ENCODE measurements at places on chromosomes 1 and 21. TPM values are rescaled to one million over a fixed set of nuclear protein-coding genes. Genes with fewer than 3 reads are reported as not detected.

The C1orf94 gene
- total RNA-seq = not detected

The KCNK2 gene
- total RNA-seq = under 0.01 TPM

The SPATA45 gene
- total RNA-seq = not detected

The PODN gene
- 0.45 TPM for total RNA-seq

The KRTAP7-1 gene
- total RNA-seq = not detected

The CRP gene
- total RNA-seq = 0.09 TPM

The TNFRSF18 gene
- not detected for total RNA-seq

The PTPRC gene
- total RNA-seq = 0.28 TPM

The TEX38 gene
- total RNA-seq = not detected

The UBL4B gene
- not detected for total RNA-seq

The KRTAP10-1 gene
- not detected for total RNA-seq

The TMPRSS15 gene
- not detected for total RNA-seq

The CDC20 gene
- 35.3 TPM for total RNA-seq

The HSPA6 gene
- total RNA-seq = 0.75 TPM

The COL6A1 gene
- total RNA-seq = 55.0 TPM

The LMX1A gene
- total RNA-seq = not detected

The SMYD3 gene
- 27.9 TPM for total RNA-seq

The HSD3B1 gene
- total RNA-seq = not detected

The MIGA1 gene
- 8.3 TPM for total RNA-seq

The GDAP2 gene
- 13.7 TPM for total RNA-seq

The BSND gene
- not detected for total RNA-seq

The CD101 gene
- total RNA-seq = under 0.01 TPM

The LY9 gene
- total RNA-seq = not detected

The MATN1 gene
- total RNA-seq = not detected

The AMY2B gene
- total RNA-seq = 1.9 TPM

The KRTAP19-3 gene
- total RNA-seq = not detected

The KIAA1614 gene
- 3.3 TPM for total RNA-seq

The FCRL2 gene
- not detected for total RNA-seq

Data from endothelial cell of coronary artery (primary cell).